ENCODE measurements at places on chromosomes 13 and 19.

GRCh38 chr19:31232871-31233270 is 116.4 kb downstream of the TSHZ3 start:
- no peak for DNase-seq

GRCh38 chr19:56253737-56254136 is 18.8 kb upstream of the EDDM13 start:
- DNase-seq = no peak

DNA sequence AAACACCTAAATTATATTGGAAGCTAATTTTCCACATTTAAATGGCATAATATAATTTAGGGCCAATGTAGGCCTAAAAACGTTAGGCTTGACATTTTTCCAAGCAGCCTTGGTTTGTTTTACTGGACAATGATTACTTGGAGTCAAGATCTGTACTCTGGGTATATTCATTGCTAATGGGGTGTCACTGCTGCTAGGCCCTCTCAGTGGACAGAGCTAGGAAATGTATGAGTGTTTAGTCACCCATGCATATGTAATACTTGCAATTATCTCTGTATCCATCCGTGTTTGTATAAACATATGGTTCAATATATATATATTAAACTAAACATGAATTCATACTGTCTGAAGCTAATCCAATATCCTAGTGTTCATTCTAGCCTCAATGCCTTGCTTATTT is 598.1 kb downstream of the DCT start:
- DNase-seq = no peak

- DNase-seq = no peak
Measured at GRCh38 chr13:28318496-28318895, 176.4 kb downstream of the FLT1 start.

DNA sequence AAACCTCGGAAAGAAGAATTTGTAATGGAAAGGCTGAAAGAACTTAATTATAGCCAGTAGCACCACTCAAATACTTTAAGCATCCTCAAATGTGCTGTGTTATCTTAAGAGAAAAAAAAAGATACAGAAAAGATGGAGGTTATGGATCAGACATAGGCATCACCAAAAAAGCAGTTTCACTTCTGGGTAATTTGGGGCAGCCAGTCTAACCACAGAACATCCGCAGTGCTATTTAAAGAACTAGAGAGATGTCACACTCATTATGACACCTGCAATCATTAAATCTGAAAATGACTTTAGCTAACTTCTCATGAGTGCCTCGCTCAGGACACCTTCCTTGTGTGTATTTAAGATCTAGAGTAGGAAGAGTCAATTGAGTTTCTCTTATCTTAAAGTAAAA is 211.8 kb downstream of the RBM26 start:
- DNase-seq = peak; percentile 27

- no peak for DNase-seq
Measured at GRCh38 chr13:96003304-96003703, 49.9 kb downstream of the UGGT2 start.

GRCh38 chr19:15448044-15448777 is 1.5 kb downstream of the WIZ start:
- DNase-seq = no peak

GRCh38 chr13:80666782-80667552 is 326.0 kb upstream of the SPRY2 start:
- DNase-seq = no peak

DNA sequence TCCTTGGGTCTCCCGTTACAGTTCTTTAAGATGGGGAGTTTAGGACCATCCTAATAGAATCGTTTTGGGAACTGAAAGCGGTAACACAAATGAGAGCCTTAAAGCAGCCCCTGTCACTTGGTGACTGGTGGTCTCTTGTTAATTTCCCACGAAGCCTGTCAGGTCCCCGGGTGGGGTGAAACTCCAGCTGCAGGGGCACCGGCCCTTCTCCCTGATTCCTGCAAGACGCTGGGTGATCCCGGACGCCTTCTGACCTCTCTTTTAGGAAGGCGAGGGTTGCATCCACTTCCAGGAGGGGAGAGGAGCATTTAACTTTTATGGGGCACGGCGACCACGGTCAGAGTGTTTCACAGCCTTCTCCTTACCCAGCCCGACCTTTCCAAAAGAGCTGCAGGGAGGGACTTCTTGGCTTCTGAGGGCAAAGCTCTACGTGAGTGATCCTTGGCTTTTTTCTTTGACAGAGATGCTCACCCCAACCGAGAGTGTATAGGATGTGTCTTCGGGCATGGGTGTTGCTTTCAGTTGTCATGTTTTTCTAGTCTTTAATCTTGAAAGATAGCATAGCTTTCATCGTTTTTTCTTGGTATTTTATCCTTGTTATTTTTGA is 688 bp downstream of the ZNF225 start:
- no peak for DNase-seq

DNA sequence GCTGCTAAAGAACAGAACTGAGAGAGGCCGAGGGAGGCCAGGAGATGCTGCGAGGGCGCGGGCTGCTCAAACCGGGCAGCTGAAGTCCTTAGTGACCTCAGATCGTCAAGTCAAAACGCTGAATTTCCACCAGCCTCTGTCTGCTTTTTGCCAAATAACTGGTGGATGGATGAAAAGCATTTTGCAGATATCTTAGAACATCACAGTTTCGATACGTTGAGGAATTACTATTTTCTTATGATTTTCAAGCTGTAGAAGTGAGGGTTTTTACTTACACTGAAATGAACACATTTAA is 2.0 kb downstream of the GPC6 start:
- DNase-seq = no peak

DNA sequence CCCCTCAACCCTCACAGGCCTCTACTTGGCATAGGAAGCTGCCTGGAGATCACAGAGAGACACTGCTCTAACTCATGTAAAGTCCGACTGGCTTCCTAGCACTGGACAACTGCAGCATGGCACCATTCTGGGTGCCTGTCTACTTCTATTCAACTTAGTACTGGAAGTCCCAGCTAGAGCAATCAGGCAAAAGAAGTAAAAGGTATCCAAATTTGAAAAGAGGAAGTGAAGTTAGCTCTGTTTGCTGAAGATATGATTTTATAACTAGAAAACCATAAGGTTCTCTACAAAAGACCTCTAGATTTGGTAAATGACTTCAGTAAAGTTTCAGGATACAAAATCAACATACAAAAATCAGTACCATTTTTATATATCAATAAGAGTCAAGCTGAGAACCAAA is 1017.6 kb downstream of the PCDH9 start:
- DNase-seq = no peak

DNA sequence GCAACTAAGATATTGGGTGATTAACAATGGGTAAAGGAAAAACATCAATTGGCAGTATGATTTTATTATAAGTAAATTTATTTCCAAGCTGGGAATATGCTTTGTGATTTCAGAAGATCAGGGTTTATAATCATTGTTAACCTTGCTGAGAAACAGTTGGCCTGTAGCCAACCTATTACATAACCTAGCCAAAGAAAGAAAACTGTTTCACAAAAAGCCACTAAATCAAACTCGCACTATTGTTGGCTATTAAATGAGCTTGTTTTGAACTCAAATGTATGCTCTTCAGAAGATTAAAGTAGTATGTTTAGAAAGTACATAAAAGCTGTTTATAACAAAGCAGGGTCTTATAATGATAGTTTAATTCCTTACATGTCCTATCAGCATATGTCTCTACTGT is 151.7 kb downstream of the LHFPL6 start:
- no peak for DNase-seq

GRCh38 chr19:54420383-54421168 is 5.3 kb downstream of the TTYH1 start:
- no peak for DNase-seq

DNA sequence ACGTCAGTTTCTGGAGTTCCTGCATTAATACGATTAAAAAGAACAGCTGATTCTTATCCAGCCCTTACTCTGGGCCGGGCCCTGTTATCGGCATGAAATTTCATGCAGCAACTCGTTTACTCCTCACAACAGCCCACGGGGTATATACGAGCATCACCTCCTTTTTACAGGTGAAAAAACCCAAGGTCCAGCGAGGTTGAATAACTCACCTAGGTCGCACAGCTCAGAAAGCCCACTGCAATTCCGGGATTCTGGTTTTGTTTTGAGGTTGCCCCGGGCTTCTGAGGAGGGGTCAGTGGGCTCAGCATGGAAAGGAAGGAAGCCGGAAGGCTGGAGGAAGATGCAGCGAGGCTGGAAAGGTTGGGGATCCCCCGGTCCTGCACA is 577 bp upstream of the ACP7 start:
- DNase-seq = no peak

DNA sequence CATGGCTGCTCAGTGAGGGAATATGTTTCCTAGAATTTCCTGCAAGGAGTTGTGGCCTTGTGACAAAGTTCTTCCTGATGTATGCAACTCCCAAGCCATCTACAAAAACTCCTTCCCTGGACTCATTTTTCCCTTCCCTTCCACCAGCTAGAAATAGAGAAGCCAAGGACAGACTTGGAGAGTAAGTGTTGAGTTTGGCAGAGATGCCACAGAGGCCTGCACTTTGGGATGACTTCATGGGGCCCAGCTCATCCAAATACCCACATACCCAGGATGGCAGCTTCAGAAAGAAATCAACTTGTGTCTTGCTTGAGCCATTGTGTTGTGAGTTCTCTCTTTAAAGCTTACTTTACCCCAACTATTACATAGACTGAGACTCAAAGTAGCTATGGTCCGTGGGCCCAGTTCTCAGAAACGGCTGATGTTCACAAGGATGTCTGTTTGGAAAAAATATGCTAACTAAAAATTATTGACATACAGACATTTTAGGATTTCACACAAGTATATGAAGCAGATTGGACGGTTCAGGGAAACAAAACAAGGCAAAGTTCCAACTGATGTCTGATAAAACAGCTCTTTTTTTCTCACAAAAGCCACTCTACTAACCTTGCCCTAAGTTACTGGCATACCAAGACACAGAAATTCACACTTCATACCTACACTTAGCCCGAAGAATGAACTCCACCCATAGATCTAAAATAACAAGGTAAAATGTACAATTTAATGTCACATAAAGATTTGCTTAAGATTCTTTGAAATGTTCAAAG is 107.9 kb downstream of the NALCN start:
- no peak for DNase-seq

GRCh38 chr19:51396175-51396574 is 5.8 kb upstream of the C19orf84 start:
- DNase-seq = no peak

DNA sequence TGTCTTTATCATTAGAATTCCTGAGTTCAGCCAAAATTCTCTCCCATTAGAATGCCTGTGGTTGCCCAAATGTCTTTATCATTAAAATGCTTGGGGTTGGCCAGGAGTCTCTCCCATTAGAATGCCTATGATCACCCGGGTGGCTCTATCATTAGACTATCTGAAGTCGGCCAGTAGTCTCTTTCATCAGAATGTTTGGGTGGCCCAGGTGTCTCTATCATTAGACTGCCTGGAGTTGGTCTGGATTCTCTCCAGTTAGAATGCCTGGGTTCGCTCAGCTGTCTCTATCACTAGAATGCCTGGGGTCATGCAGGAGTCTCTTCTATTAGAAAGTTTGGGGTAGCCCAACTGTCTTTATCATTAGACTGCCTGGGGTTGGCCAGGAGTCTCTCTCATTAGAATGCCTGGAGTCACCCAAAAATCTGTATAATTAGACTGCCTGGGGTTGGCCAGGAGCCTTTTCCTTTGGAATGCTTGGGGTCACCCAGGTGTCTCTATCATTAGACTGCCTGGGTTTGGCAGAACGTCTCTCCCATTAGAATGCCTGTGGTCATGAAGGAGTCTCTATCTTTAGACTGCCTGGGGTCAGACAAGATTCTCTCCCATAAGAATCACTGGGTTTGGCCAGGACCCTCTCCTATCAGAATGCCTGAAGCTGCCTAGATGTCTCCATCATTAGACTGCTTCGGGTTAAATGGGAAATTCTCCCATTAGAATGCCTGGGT is 1478.3 kb downstream of the UQCRFS1 start:
- DNase-seq = no peak

DNA sequence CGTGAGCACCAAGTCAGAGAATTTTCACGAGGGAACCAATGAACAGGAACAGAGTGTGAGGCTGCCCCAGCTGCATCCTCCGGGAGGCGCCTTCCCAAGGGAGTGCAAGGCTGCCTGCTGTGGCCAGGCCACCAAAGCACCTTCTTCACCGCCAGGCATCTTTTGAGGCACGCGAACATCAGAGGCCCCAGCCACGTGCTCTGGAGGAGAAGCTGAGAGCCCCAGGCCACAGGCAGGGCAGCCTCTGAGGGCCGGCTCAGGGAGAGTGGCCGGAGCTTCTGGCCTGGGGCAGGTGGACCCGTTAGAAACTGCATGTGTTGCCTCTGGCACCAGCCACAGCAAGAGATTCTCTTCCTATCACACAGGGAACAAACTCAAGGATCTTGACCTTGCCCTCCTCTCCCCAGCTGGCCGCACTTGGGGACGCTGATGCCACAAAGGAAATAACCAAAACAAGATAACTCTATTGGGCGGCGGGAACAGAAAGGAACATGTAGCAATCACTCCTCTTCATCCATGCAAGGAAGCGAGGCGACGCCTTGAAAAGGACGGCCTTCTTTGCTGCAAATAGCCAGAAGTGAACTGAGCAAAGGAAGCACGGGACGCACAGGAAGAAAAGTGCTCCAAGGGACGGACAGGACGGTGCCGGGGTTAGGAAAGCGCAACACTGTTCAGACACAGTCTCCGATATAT is 19.9 kb downstream of the GAS6 start:
- no peak for DNase-seq

DNA sequence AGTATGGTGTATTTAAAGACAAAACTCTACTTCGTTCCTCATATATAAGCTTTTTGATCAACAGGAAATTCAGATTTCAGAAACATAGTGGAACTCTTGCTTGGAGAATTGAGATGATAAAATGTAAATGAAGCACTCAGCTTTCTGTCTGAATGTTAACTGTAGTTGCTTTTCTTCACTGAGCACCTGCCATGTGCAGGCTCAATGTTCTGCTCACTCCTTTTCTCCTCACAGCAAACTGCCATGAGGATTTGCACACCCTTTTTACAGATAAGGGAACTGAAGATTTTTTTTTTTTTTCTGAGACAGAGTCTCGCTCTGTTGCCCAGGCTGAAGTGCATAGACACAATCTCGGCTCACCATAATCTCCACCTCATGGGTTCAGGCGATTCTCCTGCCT is 28.0 kb upstream of the FOXO1 start:
- no peak for DNase-seq

GRCh38 chr13:111043575-111043982 is 71.5 kb upstream of the ARHGEF7 start:
- DNase-seq = no peak

GRCh38 chr13:92727118-92727517 is 499.5 kb upstream of the GPC6 start:
- DNase-seq = no peak

GRCh38 chr19:19747357-19748220 is 14.7 kb upstream of the ZNF14 start:
- DNase-seq = no peak

GRCh38 chr13:38537051-38537450 is 149.8 kb upstream of the FREM2 start:
- no peak for DNase-seq
